Mucosa of gallbladder (tissue), 1 donor: ENCODE measurements at places on chromosomes 13 and 19.

DNA sequence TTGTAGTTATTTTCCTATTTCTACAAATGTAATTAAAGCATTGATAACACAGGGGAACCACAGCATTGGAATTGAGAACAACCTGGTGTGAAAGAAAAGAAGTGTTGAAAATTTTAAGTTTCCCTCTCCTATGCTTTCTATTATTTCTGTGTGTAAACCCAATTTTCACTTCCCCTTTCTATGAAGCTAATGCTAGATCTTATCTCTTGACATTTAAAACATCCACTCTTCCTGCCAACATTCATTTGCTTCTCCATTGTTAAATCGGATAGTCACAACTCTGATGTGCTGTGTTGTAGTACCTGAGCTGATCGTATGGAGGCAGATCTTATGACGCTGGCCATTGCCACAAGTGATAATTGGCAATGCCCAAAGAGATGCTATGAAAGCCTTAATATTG is 203.0 kb downstream of the ITGBL1 start:
- DNase-seq: no peak

DNA sequence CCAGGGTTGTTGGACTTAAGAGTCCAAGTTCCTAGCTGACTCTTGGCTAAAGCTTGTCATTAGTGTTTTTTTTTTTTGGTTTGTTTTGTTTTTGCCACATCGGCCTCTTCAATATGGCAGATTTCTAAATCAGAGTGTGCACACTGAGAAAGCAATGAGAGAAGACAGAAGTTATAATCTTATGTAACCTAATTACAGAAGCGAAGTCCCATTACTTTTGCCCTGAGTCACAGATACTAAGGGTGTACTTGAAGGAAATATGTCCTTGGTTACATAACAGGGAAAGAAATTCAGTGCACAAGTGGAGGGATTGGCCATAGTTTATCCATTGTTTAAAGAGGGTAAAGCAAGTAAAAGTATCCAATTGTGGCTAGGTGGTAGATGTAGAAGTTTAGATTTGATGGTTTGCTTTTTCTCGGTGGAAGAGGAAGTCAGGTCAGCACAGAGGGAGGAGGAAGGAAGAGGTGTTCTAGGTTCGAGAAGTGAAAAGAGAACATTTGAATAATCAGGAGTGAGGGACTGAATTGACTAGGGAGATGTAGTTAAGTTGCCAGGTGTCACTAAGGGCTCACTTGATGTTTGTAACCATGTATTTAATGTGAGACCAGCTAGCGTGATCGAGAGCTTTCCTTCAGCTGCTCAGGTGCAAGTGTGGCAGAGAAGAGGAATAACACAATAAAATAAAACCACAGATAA is 12.2 kb downstream of the GTF2F2 start:
- no peak for DNase-seq

DNA sequence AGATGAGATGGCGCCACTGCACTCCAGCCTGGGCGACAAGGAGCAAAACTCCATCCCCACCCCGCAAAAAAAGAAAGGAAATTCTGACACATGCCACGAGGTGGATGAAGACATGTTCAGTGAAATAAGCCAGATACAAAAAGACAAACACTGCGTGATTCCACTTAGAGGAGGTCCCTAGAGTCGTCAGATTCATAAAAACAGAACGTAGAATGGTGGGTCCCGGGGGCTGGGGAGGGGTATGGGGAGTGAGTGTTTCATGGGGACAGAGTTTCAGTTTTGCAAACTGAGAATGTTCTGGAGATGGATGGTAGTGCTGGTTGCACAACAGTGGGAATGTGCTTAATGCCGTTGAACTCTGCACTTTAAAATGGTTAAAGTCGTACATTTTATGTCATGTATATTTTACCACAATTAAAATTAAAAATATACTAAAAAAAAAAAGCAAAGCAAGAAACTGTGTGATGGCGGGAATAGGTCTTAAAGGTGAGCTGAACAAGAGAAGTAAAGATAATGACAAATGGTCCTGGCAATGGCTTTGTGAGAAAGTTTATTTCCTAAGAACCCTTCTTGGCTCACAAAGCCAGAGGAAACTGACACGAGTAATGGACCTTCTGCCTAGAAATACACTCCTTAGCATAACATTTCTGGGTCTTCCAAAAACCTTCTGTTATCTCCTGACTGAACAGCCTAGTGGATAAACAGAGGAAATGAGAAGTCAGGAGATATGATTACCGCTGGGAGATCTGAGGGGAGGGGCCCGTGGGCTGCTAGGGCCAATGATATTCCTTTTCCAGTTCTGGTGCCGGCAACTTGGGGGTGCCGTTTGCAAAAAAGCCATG is 4.2 kb upstream of the SPC24 start:
- no peak for DNase-seq

GRCh38 chr19:3671680-3672574 is 28.3 kb downstream of the PIP5K1C start:
- DNase-seq: no peak

DNA sequence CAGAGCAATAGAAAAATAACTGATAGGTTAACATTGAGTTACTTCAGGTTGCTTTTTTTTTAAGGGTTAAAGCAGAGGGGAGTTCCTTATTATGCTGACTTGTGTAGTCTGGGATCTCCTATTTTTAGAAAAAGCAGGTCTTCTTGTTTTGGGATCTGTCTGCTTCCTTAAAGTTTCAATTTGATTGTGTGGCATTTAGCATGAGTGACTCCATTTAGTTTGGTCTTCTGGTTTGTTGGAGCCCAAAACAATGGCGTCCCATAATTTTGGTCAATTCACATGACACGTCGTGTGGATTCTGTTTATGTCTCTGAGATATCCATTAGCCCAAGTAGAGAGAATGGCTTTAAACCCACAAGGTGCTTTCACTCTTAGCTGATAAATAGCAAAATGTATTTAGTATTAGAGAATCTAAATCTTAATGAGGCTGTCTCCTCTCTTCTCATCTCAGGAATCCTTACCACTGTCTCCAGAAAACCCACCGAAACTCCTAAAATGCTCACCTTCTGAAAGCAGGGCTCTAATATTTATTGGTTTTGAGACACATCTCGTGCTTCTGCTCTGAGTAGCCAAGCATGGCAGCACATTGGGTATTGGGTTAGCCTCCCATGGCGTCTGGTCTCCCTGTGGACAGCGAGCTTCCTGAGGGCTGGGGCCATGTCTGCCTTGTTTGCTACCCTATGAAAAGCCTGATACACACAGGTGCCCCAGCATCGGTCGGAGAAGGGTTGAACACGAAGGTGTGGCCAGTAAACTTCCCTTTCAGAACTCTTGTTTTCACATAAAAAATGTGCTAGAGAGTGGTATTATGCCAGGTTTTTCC is 67.2 kb upstream of the GPR183 start:
- DNase-seq: no peak

DNA sequence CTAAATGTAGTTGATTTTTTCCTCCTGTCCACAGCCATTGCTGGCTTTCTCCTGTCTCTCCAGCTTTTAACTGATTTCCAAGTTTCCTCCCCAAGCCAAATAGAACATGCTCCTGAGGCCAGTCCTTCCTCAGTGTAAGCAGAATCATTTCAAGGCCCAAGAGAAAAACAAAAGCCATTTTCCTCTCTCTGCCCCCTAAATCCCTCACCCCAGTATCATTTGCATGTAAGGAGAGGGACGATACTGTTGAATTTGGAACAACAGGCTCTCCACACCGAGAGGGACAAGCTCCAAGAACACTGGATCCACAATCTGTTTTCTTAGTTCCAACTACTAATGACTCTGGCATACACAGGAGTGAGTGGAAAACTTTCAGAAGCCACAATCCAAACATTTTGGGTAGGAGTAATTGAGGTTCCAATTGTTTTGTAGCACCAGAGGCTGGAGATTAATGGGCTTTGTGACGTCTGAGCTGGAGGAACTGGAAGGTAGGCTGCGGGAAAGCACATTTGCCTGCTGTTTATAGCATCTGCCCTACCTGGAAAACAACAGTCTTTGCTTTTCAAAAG is 156.8 kb downstream of the FLT1 start:
- DNase-seq: no peak

DNA sequence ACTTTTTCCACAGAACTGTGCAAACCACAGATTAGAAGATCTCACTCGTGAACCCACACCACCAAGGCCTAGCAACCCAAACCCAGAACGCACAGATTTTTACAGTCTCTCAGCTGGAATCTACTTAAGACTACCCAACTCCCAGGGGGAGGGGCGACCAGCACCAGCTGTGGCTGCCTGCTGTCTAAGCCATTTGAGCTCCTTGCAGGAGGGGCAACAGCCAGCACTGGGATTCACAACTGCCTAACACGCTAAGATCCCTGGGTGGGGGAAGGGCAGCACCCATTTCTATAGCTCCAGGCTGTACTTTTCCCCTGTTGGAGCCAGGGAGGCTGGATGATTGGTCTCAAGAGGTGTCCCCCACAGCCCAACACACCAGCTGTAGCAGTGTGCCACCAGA is 368.8 kb downstream of the SUCLA2 start:
- DNase-seq: no peak

DNA sequence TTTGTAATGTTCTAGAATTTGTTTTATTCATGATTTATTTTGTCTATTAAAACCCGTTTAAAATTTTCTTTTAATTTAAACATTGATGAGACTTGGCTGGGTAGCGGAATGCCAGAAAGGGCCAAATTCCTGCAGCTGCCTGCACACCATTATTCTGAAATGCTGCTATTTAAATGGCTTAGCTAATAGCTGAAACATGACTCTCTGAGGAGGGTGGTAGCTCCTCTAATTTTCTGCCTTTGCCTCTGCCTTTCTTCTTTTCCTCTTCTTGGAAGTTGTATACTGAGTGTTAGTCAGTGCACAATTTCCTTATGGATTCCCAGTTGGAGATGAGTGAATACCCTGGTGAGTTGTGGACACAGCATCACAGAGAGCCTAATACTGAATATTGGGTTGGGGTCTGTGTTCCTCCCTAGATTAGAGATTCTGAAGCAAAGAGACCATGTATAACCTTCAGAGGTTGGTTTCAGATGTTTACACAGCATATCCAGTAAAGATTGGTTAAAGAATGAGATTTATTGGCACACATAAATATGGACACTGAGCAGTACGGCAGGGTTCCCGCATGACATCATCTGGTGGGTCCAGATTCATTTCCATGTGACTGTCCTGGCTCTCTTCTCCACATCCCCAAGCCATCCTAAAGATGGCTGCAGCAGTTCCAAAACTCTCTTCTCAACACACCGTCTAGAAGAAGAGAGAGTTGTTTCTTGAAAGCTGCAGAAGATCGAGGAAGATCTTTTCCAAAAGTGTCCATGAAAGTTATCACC is 55.9 kb downstream of the MTUS2 start:
- no peak for DNase-seq

GRCh38 chr13:32206097-32206740 is 108.9 kb downstream of the ZAR1L start:
- no peak for DNase-seq

DNA sequence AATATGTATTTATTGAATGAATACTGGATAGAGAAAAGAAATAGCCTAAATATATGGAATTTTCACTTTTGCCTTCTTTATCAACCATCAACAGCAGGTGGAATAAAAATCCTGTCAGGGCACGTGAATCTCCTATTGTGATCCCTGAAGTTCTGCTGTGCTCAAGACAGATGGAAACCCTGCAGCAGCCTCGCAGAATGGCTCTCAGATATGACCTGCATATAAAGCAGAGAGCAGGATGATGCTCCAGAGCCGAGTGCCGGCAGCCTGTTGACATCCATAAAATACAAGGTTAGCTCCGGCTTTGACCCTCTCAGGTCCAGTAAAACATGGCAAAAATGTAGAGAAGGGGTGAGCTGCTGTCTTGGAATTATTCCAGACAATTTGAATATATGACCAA is 659.3 kb downstream of the DIAPH3 start:
- no peak for DNase-seq

DNA sequence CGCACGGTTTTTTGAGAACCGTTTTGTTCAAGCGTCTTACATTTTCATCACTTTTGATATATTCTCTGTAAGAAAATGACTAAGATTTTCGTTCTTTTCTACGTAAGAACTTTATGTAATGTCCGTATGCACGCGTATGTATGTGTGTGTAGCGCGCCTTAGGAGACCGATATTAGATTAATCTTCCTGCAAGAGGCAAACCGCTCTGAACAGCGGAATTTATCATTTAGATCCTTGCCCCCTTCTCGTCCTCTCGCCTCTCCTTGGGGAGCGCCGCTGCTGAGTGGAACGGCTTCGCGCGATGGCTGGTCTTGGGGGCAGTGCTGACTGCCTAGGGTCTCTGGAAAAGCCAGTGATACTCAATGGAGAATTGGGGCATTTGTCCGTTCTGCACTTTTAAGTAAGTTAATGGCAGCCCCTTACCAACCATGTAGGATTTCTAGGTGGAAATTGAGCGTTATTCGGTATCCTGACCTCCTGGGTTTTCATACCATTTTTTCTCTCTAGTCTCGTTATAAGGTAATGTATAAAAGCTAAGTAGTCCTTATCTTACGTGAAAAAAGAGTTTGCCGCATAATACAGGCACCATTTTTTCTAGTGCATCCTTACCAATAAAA is 4.7 kb downstream of the MAB21L1 start:
- no peak for DNase-seq

- no peak for DNase-seq
These were observed 1635.8 kb downstream of the PCDH9 start for GRCh38 chr13:65594298-65594781.

DNA sequence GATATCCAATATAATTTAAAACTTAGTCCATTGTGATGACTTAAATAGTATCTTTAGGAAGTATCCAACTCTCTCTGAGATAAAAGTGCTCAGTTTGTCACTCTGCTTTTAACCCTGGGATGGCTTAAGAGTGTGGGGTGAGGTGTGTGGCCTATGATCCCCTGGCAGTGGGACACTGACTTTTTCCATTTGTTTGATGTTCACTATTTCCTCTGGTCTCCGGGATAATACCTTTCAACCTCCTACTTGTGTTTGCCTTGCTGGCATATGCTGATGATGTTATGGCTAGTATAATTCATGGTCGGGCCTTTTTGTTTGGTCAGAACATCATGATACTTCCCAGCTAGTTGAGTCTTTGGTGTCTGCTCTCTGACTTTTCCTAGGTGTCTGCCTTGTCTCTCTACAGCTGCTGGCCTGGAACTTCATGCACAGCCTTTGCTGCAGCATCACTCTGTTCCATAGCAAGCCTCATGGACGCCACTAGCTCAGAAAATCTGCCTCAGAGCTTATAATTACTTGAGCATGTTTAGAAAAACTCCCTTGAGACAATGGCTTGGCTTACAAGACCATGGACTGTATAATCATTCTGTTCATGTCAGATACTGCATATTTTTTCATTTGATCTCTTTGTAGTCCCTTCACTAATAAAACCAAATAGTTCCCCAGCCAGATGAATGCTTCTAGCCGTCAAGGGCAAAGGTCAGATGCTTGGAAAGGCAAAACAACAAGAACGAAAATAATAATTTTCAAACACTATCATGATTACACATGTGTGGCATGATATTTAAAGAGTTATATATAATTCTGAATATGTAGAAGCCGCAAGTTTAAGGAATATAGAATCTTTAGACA is 75.2 kb downstream of the WDFY2 start:
- DNase-seq: no peak

DNA sequence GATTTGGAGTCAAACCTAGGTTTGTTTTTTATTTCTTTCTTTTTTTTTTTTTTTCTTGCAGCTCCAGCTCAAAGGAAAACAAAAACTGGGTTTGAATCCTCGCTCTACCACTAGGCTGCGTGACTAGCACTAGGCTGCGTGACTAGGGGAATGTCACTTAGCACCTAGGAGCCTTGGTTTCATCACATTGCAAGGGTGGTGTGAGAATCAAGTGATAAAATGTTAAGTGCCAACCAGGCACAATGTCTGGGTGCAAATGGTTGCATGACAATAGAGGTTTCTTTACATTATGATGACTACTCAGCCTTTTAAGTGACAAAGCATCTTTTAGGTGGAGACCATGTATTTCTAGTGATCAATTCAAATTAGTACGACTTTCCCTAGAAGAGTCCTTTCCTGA is 27.9 kb downstream of the RCBTB2 start:
- DNase-seq: no peak
